ENCODE measurements at places on chromosomes 7 and 10.

DNA sequence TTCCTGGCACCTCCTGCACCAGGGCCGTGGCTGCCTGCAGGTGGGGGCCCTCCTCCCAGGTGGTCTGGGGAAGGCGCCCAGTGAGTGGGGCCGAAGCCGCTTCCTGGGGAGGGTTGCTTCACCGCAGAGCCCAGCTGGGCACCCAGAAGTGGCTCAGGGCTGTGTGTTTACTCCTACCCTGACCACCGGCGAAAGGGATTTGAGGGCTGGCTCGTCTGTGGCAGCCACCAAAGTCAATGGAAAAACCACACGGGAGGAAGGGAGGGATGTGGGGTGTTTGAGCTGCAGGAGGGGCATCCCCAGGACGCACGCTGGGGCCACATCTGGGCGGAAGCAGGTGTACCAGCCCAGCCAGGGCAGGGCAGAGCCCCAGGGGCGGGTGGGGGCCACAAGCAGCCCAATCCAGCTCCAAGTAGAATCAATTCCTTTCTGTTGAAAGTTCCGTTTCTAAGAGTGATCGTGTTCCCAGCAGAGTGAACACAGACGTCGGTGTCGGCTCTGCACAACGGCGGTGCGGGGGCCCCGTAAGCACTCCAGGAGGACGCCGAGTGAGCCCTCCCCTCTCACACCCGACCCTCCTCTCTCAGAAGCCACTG, 69.9 kb downstream of the FOXL3 start:
- no peak for DNase-seq

- DNase-seq = no peak
Measured at GRCh38 chr7:137601642-137602041, 245.1 kb downstream of the DGKI start.

GRCh38 chr10:118321724-118322575, 20.2 kb downstream of the FAM204A start:
- DNase-seq = no peak

- no peak for DNase-seq
Measured at GRCh38 chr10:78316451-78316931, 282.8 kb downstream of the RPS24 start.

DNA sequence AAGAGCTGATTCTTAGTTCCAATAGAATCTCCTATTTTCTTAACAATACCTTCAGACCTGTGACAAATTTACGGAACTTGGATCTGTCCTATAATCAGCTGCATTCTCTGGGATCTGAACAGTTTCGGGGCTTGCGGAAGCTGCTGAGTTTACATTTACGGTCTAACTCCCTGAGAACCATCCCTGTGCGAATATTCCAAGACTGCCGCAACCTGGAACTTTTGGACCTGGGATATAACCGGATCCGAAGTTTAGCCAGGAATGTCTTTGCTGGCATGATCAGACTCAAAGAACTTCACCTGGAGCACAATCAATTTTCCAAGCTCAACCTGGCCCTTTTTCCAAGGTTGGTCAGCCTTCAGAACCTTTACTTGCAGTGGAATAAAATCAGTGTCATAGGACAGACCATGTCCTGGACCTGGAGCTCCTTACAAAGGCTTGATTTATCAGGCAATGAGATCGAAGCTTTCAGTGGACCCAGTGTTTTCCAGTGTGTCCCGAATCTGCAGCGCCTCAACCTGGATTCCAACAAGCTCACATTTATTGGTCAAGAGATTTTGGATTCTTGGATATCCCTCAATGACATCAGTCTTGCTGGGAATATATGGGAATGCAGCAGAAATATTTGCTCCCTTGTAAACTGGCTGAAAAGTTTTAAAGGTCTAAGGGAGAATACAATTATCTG, 1.6 kb downstream of the LRRTM3 start:
- no peak for DNase-seq

DNA sequence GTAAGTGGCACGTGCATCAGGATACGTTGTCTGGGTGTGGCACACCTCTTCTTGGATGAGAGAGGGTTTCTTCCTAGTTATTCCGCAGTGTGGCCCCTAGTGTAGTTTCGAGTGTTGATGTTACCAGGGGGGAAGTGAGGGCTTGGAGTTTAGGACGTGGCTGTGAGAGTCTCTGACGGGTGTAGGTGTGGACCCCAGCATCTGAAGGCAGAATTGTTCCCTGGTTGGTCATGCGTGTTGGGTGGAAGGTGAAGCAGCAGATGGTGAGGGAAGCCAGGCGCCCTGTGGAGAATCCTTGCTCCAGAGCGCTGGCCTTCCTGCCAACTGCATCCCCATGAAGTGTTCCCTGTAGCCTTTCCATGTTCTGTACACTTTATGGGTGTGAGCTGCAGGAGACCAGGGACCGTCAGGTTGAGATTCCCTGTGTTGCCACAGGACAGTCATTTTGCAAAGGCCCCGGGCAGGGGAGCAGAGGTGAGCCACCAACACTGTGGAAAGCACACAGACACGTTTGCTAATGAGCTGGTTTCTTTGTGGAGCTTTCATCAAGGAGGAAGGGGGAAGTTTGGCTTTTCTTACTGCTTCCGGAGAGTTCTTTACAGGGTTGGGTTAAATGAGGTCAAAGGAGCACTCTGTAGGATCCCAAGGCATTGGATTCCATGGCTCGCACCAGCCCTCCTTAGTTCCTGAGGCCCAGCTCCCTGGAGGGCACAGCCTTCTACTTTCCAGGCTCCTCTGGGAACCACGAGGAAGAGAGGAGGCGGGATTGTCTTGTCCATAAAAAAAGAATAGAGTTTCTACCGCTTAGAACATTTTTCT, 32.0 kb downstream of the TSPAN14 start:
- no peak for DNase-seq

GRCh38 chr10:79588800-79589199, 21.9 kb upstream of the SFTPA1 start:
- no peak for DNase-seq

- DNase-seq = no peak
Measured at GRCh38 chr7:132092106-132092505, 484.2 kb downstream of the PLXNA4 start.

DNA sequence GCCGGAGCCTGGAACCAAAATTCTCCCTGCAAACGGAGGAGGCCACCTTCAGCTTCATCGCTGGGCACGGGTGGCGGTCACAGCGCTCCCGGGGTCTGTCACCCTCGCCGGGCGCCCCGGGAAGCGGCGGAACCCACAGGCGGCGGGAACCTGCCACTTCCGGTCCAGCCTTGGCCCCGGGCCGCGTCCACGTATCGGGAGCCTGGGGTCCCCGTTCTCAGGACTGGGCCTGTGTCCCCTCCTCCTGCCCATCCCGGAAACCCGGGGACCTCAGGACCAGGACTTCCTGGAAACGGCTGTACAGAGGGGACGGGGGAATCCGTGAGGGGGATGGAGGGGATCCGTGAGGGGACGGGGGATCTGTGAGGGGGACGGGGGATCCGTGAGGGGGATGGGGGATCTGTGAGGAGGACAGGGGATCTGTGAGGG, 25.4 kb downstream of the PDGFA start:
- DNase-seq = no peak

- DNase-seq = no peak
Measured at GRCh38 chr10:110036640-110037039, 28.9 kb downstream of the ADD3 start.

GRCh38 chr7:142690554-142691182, 58.6 kb upstream of the PRSS1 start:
- DNase-seq = no peak

- no peak for DNase-seq
Measured at GRCh38 chr7:66371096-66371824, 166.1 kb downstream of the TPST1 start.

DNA sequence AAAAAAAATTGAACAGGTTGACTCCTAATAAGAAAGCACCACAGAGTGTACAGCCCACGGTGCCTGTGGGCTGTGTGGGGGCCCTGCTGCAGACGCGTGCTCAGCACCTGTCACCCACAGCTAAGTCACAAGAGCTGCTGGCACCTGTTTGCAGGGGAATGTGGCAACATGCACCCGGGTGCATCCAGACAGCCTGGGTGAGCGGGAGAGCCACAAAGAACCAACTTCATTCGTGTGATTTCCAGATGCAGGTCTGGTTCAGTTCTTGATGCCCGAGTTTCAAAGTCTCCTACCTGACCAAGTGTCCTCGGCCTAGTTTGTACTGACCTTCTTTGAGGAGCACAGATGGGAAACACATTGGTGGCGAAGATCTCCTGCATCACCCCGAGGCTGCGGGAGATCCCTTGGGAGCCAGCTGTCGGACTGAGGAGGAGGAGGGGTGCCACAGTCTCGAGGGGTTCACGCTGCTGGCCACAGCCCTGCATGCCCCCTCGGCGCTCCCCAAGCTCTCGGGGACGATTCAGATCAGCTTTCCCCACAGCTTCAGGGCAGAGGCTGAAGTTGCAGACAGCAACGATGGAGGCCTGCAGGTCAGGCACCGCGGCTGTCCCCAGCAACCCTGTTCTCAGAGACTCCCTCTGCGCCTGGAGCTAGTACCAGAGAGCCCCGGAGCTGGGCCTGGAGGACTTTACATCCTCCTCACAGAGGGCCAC, 35.3 kb downstream of the AMZ1 start:
- no peak for DNase-seq

GRCh38 chr7:142863891-142864685, 9.2 kb downstream of the EPHB6 start:
- DNase-seq = no peak
